ENCODE measurements at places on chromosomes 5 and 9.
A peak's percentile ranks its signal among the peaks of the same experiment; 100 is the strongest.

- DNase-seq, result no peak
These were observed 191.7 kb downstream of the AOPEP start for GRCh38 chr9:94918038-94918753.

DNA sequence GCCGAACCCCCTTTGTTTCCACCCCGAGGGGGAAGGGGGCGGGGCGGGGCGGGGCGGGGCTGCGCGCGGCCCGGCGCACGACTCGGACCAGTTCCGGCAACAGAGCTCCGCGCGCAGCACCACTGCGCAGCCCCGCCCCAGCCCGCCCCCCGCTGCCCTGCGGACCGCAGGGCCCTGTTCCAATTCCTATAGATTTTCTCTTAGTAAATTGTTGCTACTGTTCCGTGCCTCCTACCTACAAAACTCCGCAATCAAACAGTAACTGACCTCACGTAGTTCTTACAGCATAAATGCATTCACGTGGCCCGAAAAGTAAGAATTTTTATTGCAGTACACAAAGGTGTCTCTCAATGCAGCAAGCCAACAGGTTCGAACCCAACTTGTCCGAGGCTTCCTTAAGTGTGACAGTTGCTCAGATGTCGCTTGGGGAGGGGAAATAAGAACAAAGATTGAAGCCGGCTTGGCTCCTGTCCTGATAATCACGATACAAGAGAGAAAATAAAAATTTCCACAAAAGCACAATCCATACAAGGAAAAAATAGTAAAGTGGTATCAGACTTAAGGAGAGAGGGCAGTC lies 1.2 kb upstream of the RNF38 start:
- DNase-seq, result no peak

DNA sequence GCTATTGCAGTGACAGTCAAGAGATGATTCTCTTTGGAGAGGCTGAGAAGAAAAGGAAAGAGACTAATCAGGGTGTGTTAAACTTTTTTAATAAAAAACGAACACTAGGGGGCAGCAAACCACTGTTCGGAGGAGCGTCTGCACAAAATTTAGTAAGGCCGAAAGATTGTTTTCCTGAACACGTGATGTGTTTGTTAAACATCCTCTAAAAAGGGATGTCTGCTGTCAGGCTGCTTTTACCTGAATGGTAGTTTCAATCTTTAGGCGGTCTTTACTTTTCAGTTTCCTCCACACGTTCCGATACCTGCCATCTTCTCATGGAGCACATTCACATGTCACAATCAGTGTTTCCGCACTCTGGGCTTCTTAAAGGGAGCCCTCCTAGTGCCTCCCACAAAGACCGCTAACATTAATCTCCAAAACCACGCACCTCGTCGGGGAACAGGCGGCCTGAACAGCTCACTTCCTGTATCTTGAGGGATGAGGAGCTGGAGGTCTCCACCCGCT lies 125.2 kb downstream of the GPBP1 start:
- DNase-seq, result peak; percentile 28

DNA sequence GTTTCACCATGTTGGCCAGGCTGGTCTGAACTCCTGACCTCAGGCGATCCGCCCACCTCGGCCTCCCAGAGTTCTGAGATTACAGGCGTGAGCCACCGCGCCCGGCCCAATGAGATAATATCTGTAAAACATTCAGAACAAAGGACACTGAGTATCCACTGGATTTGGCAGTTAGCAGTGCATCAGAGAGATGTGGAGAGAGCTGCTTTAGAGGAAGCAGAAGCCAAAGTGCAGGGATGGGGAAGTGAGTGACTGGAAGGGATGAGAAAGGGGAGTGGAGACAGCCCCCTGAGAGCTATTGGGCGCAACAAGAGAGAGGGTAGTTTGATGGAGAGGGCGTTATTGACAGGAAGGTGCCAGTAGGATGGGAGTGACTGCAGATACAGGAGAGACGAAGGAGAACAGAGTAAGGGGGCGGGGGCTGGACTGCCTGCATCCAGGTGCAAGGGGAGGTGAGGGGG lies 157.5 kb upstream of the SHB start:
- peak; percentile 43 for DNase-seq

DNA sequence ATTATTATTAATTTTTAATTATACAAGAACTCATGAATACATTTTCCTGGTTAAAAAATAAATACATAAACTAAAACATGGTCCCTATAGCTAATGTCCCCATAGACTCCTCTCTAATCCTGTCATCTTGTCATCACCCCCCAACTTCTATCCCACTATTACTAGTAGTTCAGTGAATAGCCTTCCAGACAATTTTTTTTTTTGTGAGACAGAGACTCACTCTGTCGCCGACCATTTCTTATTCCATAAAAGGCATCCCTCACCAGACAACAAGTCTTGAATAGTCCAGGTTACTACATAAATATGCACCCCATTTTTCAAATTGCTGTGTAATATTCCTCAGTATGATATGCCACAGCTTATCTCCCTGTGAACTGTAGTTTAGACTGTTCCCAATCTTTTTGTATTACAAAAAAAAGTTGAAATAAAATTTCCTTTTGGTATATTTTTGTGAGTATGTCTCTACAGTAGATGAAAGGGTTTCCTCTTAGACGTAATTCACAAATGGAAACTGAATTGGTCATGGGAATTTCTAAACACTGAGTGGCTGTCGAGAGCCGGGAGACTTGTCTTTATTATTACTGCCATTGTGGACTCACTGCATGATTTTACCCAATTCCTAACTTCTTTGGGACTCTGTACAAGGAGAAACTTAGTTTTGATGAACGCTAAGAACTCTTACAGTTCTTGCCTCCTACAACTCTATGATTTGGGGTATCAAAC lies 6.4 kb upstream of the ABLIM3 start:
- no peak for DNase-seq

DNA sequence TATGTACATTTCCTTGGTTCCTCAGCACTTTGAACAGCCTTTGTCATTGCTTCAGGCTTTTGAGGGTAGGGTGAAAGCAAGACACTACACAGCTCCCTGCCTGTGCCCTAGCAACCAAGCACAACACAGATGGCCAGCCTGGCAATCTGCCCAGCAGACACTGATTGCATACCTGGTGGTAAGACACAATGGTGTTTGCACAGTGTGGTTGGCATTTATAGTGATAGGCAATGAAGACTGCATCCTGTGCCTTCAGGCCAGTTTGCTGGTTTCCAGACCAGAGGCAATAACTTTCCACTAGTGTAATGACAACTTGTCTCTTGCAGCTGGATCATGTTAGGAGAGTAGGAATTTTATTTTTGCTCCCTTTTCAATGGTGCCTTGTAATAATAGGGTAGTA lies 144.5 kb upstream of the TNC start:
- peak; percentile 96 for DNase-seq

- DNase-seq, result no peak
These were observed 218.6 kb downstream of the ESM1 start for GRCh38 chr5:54766748-54767147.

- DNase-seq, result no peak
These were observed 20.6 kb upstream of the LARP1 start for GRCh38 chr5:154734370-154735248.

GRCh38 chr9:18536554-18536953 lies 62.6 kb downstream of the ADAMTSL1 start:
- no peak for DNase-seq

DNA sequence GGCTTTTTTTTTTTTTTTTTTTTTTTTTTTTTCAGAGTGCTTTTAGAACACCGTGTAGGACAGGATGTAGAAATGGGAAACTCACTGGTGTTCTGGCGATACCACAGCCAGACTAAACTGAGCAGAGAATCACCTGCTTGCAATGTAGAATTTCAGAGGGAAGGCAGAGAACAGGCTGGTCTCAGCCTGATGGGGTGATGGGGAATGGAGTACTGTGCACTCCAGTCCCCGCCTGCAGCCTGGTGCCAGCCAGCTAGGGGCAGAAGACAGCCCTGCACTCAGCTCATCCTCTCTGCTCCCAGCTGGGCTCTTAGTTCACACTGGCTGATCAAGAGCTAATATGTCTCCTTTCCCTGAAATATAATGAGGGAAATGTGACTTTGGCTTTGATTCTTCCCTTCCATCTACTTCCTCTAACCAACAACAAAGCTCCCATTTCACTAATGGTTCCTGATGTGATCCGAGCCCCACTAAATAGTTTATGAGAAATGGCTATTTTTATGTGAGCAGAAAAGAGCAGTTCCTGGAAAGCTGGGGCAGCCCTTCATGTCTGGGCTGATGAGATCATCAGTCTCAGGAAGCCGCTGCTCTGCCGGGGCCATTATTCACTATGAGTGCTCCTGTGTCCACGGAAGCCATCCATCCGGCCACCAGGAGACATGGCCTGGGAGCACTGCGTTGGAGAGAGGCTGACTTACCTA lies 209.7 kb downstream of the GADD45G start:
- DNase-seq, result peak; percentile 52

GRCh38 chr9:88789785-88790184 lies 201.5 kb upstream of the S1PR3 start:
- no peak for DNase-seq

DNA sequence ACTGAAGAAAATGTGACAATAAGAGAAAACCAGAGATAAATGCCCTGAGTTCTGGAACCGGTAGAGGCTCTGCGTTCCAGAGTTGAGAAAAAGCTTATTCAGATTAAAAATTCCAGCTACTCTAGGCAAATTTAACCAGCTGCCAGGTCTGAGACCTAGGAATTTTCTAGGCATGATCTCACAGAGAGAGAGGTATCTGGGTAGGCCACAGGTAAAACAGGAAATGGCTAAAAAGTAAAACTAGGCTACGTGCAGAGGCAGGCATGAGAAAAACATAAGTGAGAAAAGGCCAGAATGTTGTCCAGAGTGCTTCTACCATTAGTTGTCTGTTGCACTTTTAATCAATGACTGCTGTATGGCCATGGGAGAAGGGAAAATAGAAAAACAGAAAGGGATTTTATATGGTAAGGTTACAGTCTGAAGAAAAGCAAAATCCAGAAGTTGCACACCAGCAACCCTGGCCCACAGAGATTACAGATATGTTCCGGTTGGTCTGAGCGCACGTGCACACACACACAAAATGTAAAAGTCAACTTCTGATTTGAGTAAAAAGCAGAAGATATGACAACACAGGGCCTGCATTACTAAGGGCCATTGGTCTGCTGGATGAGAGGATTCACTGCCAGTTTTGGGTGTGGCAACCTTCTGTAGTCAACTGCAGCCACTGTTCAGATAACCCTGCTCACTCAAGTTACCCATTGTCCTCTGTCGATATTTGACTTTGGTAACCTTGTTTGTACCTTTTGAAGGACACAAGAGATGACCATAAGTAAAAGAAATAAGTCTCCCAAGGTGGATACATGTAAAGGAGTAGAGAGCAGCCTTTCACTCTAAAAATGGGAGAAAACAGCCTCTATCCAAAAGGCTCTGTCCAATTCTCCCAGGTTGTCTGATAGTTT lies 266.0 kb downstream of the DTWD2 start:
- DNase-seq, result no peak

- DNase-seq, result no peak
These were observed 4.7 kb upstream of the NUP214 start for GRCh38 chr9:131120620-131121228.

GRCh38 chr5:79025054-79025472 lies 40.0 kb upstream of the ARSB start:
- DNase-seq, result peak; percentile 39

GRCh38 chr9:113215132-113215531 lies 5.9 kb downstream of the FKBP15 start:
- no peak for DNase-seq

DNA sequence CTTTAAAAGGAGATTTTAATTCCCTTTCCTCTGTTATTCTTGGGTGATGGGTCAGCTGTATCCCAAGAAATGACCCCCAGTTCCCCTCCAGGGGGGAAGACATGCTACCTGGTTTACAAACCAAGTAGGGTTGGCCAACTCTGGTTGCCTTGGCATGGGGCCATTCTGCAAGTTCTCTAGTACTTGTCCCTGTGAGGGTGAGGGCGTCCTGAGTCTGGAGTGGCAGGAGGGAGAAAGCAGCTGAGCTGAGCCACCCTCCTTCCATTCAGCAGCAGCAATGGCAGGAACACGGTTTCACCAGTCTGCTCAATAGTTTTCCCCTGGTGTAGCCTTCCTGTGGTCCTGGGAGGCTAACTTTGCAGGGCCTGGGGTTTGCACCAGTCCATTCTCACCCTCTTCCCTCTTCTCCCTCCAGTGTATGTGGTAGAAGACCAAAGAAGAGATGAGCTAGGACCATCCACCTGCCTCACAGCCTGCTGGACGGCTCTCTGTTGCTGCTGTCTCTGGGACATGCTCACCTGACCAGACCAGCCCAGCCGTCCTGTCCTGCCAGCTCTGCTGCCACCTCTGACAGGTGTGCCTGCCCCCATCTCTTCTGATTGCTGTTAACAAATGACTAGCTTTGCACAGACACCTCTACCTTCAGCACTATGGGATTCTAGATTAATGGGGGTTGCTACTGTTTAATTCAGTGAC lies 59.9 kb downstream of the PFDN1 start:
- DNase-seq, result no peak
